Activated CD4-positive, CD25-positive, alpha-beta regulatory T cell (primary cell): ENCODE measurements at places on chromosomes 2 and 18.

- no peak for DNase-seq
These were observed 267.2 kb downstream of the FBXO15 start for GRCh38 chr18:73880387-73880786.

- no peak for DNase-seq
These were observed 278.6 kb downstream of the SLC8A1 start for GRCh38 chr2:40173276-40173675.

DNA sequence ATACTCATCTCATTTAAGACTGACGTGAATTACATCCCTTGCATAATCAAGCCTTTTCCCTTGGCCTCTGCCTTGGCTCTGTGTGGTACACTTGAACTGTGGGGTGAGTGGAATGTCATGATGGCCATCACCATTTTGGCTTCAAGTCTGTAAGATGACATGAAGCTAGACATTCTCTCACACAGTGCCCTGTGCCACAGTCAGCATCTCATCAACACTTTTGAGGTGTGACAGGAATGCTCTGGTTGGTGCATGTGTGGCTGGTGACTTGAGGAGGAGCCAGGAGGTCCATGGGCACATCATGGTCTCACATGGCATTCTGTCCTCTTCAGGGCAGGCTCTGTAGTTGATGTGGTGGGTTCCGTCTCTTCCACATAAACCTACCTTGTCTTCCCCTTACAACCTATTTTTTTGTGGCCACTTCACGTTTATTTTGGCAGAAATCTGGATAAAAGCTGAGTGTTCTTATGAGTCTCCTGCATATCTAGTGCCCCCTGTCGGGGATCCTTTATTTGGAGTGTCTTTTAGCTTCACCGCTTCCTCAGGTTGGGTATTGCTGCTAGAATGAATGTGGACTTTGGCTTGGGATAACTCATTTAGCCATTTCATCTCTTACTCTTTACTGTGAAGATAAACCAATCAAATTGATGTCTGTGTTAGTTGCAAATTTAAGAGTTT, 28.1 kb downstream of the MAP4K4 start:
- DNase-seq, result no peak

DNA sequence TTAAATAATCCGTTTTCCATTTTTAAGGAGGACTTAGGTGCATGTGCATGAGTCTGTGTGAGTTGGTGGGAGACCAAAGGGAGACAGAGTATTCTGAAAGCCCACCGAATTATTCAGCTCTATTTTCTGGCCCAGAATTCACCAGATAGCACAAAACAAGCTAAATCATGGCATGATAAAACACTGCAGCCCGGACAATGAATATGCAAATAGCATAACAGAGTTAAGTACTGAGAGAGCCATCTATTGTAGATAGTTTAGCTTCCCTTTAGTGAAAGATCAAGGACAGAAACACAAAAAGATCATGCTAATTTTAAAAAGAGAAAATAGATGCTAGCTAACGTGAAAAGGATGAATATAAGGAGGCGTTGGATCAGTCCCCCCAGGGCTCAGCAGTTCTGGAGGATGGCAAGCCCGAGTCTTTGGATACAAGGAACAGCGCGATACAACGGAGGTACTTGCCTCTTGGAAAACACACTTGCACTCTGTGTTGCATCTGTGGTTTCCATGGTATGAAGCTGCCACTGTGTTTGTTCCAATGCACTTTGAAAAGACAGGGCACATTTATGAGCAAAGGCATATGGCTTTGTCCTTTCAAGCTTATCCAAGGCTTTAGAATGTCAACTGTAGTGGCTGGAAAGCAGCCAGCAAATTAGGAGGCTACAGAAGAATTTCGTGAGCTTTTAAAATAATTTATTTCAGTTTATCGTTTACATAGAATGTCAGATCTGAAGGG, 119.9 kb downstream of the LYPD1 start:
- DNase-seq, result no peak

DNA sequence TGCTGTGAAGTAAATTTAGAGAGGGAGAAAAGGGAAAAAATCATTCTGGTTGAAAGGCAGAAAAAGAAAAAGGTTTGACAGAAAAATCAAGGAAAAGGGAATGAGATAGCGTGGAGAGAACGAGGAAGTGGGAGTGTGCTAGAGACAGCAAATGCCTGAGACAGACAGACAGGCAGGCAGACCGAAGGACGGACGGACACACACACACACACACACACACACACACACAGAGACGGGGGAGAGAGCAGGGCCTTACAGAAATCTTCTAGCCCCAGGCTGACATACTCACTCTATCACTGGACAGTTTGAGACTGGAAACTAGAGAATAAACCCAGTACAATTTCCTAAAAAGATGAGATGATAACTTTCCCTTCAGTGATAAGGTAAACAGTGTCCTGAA, 238.4 kb downstream of the ZNF521 start:
- DNase-seq, result no peak

DNA sequence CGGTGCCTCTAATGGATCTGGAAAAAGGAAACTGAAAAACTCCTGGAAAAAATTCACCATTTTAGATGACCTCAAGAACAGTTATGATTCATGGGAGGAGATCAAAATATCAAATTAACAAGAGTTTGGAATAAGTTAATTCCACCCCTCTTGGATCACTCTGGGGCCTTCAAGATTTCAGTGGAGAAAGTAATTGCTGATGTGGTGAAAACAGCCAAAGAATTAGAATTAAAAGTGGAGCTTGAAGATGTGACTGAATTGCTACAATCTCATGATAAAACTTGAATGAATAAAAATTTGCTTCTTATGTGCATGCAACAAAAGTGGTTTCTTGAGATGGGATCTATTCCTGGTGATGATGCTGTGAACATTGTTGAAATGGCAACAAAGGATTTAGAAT, 974.4 kb upstream of the GYPC start:
- DNase-seq, result no peak

- no peak for DNase-seq
These were observed 223.1 kb downstream of the AGAP1 start for GRCh38 chr2:235716875-235717496.

DNA sequence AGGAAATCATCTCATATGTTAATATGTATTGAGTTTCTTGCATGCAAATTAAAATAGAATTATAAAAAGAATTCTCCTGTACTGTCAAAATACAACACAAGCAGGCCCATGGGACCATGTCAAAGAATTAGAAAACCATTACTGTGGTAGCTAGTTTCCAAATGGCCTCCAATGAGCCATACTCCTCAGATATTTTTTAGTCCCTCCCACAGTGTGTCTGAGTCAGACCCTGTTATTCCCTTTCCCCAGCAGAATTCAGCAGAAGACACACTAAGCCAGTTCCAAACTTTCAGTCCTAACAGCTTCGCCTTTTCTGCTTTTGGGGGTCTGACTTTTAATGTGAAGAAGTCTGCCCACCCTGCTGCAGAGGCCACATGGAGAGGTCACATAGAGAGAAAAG, 86.7 kb downstream of the FIGN start:
- no peak for DNase-seq

GRCh38 chr2:105403783-105404698, 5.2 kb upstream of the FHL2 start:
- no peak for DNase-seq

- DNase-seq, result no peak
These were observed 105.4 kb upstream of the TLK1 start for GRCh38 chr2:171266102-171266501.
